ENCODE measurements at places on chromosomes 7 and 10.

GRCh38 chr7:123216825-123217224 is 17.1 kb upstream of the SLC13A1 start:
- DNase-seq, result no peak

DNA sequence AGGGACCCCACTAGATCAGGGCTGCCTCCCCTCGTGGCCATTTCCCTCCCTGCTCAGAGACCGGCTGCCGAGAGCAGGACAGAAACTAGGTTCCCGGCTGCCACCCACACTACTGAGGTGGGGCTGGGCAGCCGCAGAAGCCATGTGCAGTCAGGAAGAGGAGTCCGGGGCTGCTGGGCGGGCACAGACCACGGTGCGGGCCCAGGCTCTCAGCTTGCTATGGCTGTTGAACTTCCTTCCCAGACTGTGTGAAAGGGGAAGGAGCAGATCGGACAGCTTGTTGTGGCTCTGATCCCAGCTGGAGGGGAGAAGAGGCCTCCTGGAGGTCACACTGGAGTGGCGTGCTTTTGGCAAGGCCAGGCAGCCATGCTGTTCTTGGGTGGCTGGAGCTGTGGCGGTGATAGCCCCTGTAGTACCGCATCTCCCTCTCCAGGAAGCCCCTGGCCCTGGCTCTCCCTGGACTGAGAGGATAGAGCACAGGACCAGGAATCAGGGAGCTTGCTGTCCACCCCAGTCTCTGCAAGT is 56.8 kb downstream of the HK1 start:
- DNase-seq, result no peak

DNA sequence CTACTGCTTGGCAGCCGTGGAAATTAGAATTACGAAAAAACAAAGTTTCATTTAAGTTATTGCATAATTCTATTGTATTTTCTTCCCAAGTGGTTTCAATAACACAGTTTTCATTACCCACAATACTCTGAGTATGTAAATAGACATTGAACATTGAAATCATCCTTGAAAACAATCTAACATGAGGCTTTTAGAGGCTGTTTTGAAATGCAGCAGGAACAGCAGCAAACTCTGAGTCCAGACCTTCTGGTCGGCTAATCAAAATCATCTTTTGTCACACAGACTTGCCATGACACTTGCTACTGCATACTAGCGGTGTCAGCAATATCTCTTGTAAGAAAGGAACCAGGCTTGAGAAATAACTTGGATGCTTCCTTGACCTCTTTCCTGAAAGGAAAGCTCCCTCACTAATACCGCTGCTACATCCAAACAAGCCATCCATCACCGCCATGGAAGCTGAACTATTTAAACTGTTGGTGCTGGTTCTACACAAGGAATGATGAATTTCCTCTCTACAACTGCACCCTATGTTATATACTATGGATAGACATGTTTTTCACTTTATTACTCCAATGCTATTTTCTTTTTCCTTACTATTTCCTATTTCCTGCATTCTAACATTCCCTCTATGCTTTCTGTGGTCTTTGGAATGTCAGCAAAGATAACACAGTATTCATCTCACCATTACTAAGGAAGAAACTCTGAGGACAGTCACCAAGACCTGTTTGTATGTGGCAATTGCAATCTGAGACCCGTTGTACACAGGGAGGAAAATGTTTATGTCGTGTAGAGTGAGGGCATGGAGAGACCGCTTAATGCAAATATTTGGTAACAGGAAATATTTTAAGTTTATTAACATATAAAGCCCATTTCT is 130.8 kb downstream of the ITGA8 start:
- DNase-seq, result no peak

- no peak for DNase-seq
Observed at GRCh38 chr7:137985253-137985896, 16.5 kb downstream of the CREB3L2 start.

GRCh38 chr10:77398558-77398957 is 239.1 kb downstream of the KCNMA1 start:
- no peak for DNase-seq

DNA sequence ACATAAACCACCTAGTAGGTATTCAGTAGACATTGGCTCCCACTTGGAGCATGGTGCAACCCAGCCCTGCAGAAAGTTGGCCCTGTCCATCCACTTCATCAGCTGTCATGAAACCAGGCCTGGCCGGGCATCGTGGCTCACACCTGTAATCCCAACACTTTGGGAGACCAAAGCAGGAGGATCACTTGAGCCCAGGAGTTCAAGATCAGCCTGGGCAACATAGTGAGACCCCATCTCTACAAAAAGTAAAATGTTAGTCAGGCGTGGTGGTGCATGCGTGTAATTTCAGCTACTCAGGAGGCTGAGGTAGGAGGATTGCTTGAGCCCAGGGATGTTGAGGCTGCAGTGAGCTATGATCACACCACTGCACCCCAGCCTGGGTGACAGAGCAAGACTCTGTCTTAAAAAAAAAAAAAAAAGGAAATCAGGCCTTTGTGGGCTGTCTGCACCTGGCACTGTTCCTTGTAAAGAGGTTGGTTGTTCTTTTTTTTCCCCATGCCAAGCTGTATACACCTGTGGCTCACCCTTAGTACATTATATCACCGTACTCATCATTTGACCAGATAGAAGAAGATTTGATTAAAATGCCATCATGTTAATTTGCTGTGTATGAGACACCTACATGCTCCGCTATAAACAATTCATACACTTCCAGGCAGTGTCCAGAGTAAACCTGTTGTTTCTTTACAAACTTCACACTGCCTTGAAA is 45.4 kb upstream of the GRID1 start:
- DNase-seq, result no peak

DNA sequence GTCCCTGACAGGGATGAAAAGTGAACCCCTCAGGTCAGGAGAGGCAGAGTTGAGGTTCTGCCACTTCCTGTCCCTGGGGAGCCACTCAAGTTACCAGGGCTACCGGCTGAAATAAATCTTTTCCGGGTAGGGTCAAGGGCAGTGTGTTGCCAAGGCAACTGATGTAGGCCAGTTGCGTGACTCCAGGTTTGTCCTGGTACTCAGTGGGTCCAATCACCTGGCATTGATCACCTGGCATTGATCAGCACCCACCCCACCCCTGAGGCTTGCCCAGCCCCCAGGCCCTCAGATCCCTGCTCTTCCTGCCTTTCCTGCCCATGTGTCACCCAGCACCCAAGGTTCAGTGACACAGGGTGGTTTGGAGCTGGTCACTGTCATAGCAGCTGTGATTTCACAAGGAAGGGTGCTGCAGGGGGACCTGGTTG is 5.9 kb downstream of the SAP25 start:
- no peak for DNase-seq

DNA sequence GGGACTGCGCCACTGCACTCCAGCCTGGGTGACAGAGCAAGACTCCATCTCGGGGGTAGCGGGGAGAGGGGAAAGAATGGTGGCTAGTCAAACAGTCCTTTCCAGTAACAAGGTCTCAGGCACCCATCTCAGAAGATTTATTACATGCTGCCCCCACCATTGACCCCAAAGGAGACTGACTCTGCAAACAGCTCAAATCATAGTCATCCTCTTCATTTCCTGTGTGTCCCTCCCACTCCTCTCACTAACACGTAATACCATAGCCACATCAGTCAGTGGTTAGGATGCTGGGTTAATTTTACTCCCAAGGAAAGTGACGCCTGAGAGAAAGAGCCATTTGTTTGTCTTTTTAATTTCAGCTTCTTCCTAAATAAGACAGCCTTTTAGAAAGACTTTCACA is 56.6 kb upstream of the BET1 start:
- peak; percentile 55 for DNase-seq

DNA sequence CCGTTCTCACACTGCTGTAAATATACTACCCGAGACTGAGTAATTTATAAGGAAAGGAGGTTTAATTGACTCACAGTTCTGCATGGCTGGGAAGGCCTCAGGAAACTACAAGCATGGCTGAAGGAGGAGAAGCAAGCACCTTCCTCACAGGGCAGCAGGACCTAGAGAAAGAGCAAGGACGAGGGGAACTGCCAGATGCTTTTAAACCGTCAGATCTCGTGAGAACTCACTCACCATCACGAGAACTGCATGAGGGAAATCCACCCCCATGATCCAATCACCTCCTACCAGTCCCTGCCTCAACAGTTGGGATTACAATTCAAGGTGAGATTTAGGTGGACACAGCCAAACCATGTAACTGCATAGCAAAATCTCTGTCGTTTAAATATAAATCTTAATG is at the start of gene EBLN1:
EBLN1 (minus strand) TSS at position 174 of the 400 bp plus-strand sequence. CDS start 8,032 bp downstream, outside the sequence.
- DNase-seq, result no peak
